Fibroblast of lung (primary cell): ENCODE measurements at places on chromosomes 3 and 15. TPM values are rescaled to one million over a fixed set of nuclear protein-coding genes. Genes with fewer than 3 reads are reported as not detected.

Gene EPHB3
- 3.9 and 7.6 TPM in 2 replicates for total RNA-seq

Gene ECE2
- total RNA-seq, result not detected in 2 replicates

Gene SERINC4
- total RNA-seq, result under 0.01 and 0.17 TPM in 2 replicates

Gene FAM107A
- under 0.01 TPM in 2 replicates for total RNA-seq

Gene CLDN16
- total RNA-seq, result under 0.01 and 0.33 TPM in 2 replicates

Gene COLQ
- total RNA-seq, result 0.26 and 0.33 TPM in 2 replicates

Gene DNAJB8
- not detected in 2 replicates for total RNA-seq

Gene CPB1
- under 0.01 TPM in 1 of 2 replicates, not detected in the other for total RNA-seq

Gene ALS2CL
- 3.3 and 19.7 TPM in 2 replicates for total RNA-seq

Gene CYP19A1
- total RNA-seq, result 2.3 and 3.9 TPM in 2 replicates

Gene UPK1B
- total RNA-seq, result not detected in 2 replicates
